Amygdala (tissue), 56 donors: ENCODE measurements at places on chromosomes 6 and 20.

DNA sequence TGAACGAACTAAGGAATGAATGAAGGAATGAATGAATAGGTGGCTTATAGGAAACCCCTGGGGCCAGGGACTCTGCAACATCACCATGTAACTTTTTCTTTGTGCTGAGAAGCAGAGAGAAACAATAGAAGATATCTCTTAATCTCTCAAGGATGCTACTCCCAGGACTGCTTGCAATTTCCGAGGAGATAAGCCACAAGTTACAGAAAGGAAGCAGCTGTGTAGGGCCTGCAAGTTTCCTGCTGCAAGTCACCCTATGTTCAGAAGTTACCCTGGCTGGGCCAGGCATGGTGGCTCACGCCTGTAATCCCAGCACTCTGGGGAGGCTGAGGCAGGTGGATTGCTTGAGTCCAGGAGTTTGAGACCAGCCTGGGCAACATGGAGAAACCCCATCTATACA is 7.3 kb upstream of the MAVS start:
- no peak for DNase-seq

DNA sequence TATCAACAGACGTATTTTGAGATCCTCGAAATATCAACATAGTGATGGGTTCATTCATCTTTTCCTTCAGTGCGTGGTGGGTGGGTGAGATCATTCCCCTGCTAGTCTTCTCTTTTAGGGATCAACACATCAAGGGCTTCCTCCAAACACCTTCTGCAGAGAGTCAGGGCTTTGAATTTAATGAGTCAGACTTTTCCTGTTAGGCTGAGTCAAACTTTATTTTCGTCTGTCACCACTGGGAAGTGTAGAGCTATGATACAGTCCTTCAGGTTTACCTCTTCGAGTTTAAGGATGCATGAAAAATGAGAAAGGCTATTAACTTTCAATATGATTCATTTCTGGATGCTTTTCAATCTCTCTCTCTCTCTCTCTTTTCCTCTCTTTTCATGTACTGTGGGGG is 189.1 kb downstream of the BMP2 start:
- DNase-seq = no peak

DNA sequence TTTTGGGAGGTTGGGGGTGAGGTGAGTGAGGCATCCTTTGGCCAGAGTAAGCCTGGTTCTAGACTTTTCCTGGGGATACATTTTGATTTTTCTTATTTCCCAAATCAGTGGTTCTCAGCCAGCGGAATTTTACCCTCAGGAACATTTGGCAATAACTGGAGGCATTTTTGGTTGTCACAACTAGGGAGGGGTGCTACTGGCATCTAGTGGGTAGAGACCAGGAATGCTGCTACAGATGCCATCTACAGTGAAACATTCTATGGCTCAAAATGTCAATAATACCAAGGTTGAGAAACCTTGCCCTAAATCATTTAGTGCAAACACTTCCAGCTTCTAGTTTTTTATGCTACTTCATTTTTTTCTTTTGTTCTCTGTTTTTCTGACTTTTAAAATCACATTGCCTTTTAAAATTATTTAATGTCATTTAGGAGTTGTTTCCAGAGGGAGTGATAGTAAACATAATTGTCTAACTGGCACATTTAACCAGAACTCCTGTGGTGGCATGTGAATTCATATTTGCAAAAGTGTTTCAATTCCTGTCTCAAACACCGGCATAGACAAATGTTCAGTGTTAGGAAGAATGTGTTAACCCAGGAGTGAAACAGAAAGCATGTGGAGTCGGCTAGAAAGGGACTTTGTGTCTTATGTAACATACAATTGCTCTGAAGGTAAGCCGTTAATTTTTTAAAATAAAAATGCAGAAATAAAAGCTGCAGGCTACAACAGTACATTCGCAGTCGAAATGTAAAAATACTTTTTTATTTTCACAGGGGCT is 59.0 kb downstream of the QRSL1 start:
- no peak for DNase-seq

DNA sequence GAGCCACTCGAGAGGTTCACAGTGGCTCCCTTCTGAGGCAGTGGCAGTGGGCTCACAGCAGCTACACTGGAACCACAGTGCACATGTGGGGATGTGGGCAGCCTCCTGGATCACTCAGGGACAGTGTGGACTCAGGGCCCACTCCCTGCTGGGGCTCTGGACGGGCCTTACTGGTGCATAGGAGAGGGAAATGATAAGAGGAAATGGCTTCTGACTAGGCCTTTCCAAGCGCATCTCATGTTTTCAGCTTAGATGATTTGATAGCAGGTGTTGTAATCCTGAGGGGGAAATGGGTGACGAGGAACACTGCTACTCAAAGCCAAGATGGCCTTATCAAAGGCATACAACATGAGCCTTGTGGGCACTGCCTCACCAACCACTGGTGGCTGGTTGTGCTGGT is 44.0 kb downstream of the PANK2 start:
- no peak for DNase-seq

DNA sequence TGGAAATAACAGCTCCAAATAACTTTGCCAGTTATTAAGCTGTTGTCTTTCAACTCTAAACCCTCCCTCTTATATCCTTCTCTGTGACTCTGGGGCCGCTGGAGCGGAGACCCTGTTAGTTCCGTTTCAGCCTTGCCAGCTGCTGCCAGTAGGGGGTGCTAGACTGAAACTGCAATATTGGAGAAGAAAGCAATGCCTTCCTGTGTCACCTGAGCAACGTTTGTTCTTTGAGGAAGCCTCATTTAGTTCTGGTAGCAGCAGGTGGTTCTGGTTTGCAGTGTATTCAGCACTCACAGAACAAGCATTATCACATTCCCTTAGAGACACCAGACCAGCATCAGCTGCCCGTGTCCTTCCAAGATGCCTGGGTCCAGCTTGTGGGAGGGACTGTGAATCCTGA is 22.9 kb upstream of the JAG1 start:
- DNase-seq = no peak

- DNase-seq = no peak
Measured at GRCh38 chr6:87105823-87106222, 10.9 kb upstream of the CGA start.

DNA sequence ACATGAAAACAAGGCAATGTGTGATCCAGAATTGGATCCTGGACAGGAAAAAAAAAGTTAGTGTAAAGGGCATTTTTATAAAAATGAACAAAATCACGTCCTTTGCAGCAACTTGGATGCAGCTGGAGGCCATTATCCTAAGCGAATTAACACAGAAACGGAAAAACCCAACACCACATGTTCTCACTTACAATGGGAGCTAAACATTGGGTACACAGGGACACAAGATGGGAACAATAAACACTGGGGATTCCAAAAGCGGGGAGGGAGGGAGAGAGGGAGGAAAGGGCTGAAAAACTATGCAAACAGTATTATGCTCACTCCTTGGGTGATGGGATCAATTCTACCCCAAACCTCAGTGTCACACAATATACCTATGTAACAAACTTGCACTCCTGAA is 91.4 kb upstream of the BTBD3 start:
- no peak for DNase-seq

DNA sequence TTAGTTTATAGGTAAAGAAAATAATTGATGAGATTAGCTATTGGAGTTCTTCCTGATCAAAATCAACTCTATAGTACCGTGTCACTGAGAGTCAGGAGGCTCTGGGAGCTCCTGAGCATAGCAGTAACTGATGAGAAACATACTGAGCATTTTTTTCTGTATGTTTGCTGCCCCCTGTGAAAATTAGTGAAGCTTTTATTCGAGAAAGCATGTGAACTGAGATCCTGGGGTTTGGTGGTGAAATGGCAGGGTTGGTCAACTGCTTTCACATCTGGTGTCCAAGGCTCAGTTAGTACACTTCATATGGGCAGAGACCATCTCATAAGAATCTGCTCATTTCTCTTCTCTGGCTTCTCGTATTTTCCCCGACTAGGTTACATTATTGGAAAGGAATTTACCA is 4.1 kb upstream of the ABT1 start:
- no peak for DNase-seq
